Neuronal stem cell (in vitro differentiated cells): ENCODE measurements at places on chromosomes 16 and 17.

GRCh38 chr16:3873482-3874173, 6.9 kb downstream of the CREBBP start:
- H3K27me3 ChIP-seq: no peaks in the 10 kb centered on the region
- peak overlapping the region; percentile 41 for H3K27ac ChIP-seq
- H3K4me1 ChIP-seq: peaks cover 20% of the 10 kb centered on the region
- peaks cover 39% of the 10 kb centered on the region for H3K36me3 ChIP-seq
- no peak overlapping the region for H3K4me3 ChIP-seq
- DNase-seq: no peak

- DNase-seq: no peak
- no peak overlapping the region for H3K4me3 ChIP-seq
- no peaks in the 10 kb centered on the region for H3K4me1 ChIP-seq
- no peaks in the 10 kb centered on the region for H3K27me3 ChIP-seq
Observed at GRCh38 chr17:54085934-54086333, 263.2 kb downstream of the KIF2B start.

- no peaks in the 10 kb centered on the region for H3K27me3 ChIP-seq
- H3K4me1 ChIP-seq: peaks cover 13% of the 10 kb centered on the region
Observed at GRCh38 chr17:27457360-27457715, 1.1 kb downstream of the KSR1 start.

DNA sequence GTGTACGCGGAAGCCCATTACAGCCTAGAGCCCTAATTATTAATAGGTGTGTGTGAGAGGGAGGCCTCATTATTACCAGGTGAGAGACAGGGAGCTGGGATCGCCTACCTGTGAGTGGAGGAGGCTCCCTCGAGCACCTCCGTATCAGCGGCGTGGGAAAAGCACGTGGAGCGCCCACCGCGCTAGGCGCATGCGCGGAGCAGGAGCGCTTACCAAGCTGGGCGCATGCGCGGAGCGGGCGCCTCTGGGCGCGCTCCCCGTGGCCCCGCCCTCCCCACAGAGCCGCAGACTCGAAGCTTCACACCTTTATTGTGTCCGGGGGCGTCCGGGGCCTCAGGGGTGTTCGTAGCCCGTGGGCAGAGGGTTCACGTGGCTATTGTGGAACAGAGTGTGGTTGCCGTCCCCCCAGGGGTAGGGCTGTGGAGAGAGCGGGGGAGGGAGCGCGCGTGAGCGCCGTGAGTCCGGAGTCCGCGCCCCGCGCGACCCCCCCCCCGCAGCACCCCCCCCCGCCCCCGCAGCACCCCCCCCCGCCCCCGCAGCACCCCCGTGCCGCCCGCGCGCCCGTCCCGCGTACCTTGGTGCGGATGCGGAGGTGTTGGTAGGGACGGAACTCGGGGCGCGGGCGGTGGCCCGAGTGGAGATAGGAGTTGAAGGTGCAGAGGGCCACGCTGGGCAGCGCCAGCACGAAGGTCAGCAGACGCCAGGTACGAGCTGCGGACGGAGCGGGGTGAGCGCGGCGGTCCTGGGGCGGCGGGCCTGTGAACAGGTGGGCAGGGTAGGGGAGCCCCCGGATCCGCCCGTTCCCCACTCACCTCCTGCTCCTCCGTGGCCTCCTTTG, 500 bp downstream of the COX6A2 start:
- H3K36me3 ChIP-seq: no peaks in the 10 kb centered on the region
- H3K27ac ChIP-seq: no peak overlapping the region
- H3K27me3 ChIP-seq: no peaks in the 10 kb centered on the region

GRCh38 chr16:27907457-27907972, 156.0 kb downstream of the GSG1L start:
- no peak overlapping the region for H3K27ac ChIP-seq
- no peak for DNase-seq
- H3K36me3 ChIP-seq: no peaks in the 10 kb centered on the region
- no peak overlapping the region for H3K4me3 ChIP-seq
- H3K4me1 ChIP-seq: no peaks in the 10 kb centered on the region

- H3K4me1 ChIP-seq: peaks cover 31% of the 10 kb centered on the region
- peak overlapping the region; percentile 84 for H3K4me3 ChIP-seq
- no peaks in the 10 kb centered on the region for H3K27me3 ChIP-seq
- no peak for DNase-seq
Observed at GRCh38 chr17:7843257-7843535, 9.2 kb downstream of the KDM6B start.

GRCh38 chr17:76521262-76521661, 16.2 kb downstream of the CYGB start:
- DNase-seq: no peak
- H3K36me3 ChIP-seq: no peaks in the 10 kb centered on the region
- H3K4me1 ChIP-seq: peaks cover 5% of the 10 kb centered on the region
- no peak overlapping the region for H3K27ac ChIP-seq
- H3K27me3 ChIP-seq: peaks cover 47% of the 10 kb centered on the region

- H3K36me3 ChIP-seq: peaks cover 2% of the 10 kb centered on the region
- DNase-seq: no peak
- no peaks in the 10 kb centered on the region for H3K27me3 ChIP-seq
- H3K4me3 ChIP-seq: no peak overlapping the region
- H3K4me1 ChIP-seq: peaks cover 22% of the 10 kb centered on the region
- H3K27ac ChIP-seq: no peak overlapping the region
Observed at GRCh38 chr17:77965352-77965751, 6.8 kb downstream of the TNRC6C start.

DNA sequence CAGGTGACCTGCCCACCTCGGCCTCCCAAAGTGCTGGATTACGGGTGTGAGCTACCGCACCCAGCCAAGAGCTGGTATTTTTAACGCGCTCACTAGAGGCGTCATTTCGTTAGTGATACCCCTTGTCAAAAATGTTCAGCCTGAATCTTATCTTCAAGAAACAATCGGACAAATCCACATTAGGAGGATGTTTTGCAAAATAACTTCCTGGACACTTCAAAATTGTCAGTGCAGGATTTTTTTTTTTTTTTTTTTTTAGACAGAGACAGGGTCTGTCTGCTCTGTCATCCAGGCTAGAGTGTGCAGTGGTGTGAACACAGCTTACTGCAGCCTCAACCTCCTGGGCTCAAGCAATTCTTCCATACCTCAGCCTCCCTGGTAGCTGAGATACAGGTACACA, 63.0 kb downstream of the RMI2 start:
- DNase-seq: no peak
- H3K4me3 ChIP-seq: no peak overlapping the region
- no peak overlapping the region for H3K27ac ChIP-seq
- H3K4me1 ChIP-seq: no peaks in the 10 kb centered on the region

GRCh38 chr16:19974607-19975006, 90.0 kb upstream of the GPRC5B start:
- DNase-seq: no peak
- H3K36me3 ChIP-seq: no peaks in the 10 kb centered on the region
- no peaks in the 10 kb centered on the region for H3K27me3 ChIP-seq
- H3K4me1 ChIP-seq: no peaks in the 10 kb centered on the region
